SK-N-SH treated with all-trans-retinoic acid at 6 μM for 48 hours (cell line): ENCODE measurements at places on chromosomes 3 and 15.

GRCh38 chr15:79901958-79902357 is 5.1 kb upstream of the MTHFS start:
- ATAC-seq: no peak

GRCh38 chr3:169663951-169664820 is 674 bp upstream of the MECOM start:
- ATAC-seq: no peak

DNA sequence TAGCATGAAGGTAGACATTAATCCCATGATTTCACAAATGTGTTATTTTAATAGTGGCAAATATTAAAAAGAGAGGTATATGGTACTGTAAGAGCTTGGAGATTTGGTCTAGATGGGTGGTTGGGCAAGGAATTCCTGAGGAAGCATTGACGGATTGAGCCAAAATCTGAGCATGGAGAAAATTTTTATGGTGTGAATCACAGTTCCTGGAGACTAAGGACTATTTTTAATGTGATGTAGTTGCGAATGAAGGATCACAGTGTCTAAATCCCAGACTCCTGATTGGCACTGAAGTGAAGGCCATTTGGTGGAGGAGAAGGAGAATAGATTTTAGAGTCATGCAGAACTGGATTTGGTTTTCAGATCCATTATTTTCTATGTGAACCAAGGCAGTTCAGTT is 188.7 kb upstream of the FEZF2 start:
- peak; percentile 75 for ATAC-seq

GRCh38 chr3:149783576-149783975 is 8.8 kb downstream of the ANKUB1 start:
- peak; percentile 72 for ATAC-seq

DNA sequence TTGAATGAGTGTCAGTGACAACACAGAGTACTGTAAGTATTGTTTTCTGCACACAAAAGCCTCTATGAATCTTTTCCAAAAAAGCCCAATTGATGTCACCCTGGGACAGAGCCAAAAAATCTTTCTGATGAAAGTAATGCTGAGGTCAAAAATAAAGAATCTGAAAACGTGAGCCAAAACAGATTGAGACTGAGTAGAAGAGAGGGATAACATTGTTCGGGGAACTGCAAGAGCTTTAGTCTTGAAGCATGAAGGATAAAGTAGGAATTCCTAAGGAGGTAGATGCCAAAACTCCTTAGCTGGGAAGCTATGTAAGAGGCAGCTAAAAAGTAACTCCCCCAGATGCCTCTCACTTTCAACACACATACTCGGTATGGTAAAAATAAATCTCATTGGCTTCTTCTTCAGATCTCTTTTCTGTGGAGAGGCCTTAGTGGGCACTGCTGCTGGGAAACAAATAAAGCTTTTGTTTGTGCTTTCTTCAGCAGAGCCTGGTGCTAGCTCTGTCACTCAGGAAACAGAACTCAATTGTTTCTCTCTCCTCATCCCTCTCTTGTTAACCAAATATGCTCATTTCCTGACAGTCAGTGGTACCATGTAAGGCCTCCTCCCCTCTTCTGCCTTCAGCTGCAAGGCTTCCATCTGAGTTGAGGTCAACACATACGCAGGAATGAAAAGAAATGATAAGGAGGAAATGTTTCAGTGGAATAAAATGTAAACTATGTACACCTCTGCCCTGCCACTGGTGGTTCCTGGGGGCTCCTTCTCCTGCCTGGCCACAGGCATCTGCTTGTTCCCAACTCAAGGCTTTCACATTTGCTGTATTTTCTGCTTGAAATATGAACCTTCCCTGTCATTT is 58.1 kb downstream of the CD200 start:
- peak; percentile 95 for ATAC-seq

DNA sequence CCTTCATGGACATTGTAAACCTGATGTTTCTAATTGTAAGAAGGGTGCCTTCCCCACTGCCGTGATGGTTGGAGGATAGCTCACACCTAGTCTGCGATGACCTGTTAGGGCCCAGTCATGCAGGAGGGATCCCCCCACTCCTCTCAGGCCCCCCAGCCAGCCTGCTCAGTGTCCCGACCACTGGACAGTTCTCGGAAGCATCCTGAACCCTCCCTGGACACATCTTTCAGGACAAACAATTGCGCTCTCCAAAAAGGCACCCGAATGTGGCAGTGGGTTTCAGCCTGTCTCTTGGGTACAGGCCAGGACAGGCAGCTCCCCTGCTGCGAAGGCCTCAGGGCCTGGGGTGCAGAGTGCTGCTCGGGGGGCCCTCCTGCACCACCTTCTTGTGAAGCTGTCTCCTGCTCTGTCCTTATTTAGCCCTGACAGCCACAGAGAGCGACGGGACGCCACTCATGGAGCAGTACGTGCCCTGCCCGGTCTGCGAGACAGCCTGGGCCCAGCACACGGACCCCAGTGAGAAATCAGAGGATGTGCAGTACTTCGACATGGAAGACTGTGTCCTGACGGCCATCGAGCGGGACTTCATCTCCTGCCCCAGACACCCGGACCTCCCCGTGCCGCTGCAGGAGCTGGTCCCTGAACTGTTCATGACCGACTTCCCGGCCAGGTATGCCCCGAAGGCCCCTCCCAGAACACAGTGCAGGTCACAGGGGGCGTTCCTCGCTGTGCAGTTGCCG is 132.3 kb downstream of the LRRK1 start:
- ATAC-seq: no peak

- no peak for ATAC-seq
Observed at GRCh38 chr3:161291191-161291901, 70.2 kb downstream of the NMD3 start.
